ENCODE measurements at places on chromosomes 3 and 15.

DNA sequence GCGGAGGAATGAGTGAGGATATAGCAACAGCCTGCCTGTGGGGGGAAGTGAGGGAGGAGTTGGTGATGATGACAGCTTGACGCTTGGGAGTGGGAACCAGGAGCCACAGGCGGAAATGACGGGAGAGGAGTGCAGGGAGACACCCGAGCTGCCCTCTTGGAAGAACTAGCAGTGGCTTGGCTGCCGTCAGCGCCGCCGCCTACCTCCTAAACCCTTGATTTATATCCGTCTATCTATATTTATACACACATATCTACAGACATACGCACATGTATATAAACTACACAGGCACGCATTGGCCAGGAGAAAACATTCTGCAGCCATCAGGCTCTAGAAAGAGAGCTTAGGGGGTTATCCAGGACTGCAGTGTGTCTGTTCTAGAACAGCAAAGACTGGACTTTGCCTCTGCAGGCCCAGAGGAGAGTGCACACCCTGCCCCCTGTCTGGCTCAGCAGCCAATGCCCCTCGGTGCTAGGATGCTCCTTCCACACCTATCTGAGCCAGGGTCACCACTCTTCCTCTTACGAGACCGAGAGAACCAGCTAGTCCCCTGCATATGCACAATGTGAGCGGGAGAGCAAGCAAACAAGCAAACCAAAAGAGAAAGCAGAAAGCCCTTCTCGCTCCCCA, 45.3 kb upstream of the MAGEF1 start:
- no peak for DNase-seq

DNA sequence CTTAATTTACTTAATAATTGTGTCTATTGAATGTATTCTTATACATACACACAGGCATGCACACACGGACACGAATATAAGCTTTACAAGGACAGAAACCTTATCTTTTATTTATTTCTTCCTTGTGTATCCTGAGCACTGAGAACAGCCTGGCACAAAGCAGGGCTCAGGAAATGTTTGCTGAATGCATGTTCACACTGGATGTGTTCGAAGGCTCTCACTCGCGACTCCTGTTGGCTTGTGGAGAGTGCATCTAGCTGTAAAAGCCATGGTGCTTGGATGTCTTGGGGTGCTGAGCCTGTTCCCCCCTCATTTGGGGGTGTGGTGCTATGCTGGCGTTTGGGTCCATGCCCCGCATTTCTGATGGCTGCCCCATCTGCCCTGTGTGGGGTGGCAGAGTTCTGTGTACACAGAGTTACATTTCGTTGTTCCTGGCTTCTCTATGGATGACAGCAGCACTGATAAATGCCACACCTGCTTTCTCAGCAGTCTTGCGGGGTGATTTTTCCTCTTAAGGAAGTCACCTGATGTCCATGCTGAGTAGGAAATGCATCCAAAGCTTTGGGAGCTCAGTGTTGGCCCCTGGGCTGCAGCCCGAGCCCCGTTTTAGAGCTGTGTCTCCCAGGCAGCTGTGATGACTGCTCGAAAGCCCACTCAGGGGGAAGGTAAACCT, 148.5 kb downstream of the IGF1R start:
- no peak for DNase-seq

GRCh38 chr15:68432441-68433064, 590 bp upstream of the ITGA11 start:
- DNase-seq: no peak

- no peak for DNase-seq
These were observed 99.6 kb downstream of the TMCC1 start for GRCh38 chr3:129793942-129794310.

DNA sequence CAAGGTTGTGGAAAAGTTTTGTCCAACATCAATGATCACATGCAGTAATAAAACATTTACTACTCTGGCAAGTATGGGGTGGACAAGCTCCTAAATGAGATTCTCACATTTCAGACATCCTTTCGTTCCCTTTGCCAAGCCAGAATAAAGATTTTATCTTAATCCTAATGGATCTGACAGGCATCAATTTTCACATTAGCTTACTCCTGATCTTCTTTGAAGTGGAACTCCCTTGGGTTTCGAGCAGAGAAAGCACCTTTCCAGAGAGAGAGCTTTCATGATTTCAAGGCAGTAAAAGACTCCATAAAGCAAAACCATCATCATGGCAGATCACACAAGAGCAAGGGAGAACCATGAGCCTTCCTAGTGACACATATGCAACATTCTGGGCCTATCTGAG, 27.3 kb upstream of the EID1 start:
- no peak for DNase-seq

- DNase-seq: no peak
These were observed 36.3 kb downstream of the CHST14 start for GRCh38 chr15:40506964-40507571.

- no peak for DNase-seq
These were observed 555 bp downstream of the TM2D3 start for GRCh38 chr15:101651554-101652097.

DNA sequence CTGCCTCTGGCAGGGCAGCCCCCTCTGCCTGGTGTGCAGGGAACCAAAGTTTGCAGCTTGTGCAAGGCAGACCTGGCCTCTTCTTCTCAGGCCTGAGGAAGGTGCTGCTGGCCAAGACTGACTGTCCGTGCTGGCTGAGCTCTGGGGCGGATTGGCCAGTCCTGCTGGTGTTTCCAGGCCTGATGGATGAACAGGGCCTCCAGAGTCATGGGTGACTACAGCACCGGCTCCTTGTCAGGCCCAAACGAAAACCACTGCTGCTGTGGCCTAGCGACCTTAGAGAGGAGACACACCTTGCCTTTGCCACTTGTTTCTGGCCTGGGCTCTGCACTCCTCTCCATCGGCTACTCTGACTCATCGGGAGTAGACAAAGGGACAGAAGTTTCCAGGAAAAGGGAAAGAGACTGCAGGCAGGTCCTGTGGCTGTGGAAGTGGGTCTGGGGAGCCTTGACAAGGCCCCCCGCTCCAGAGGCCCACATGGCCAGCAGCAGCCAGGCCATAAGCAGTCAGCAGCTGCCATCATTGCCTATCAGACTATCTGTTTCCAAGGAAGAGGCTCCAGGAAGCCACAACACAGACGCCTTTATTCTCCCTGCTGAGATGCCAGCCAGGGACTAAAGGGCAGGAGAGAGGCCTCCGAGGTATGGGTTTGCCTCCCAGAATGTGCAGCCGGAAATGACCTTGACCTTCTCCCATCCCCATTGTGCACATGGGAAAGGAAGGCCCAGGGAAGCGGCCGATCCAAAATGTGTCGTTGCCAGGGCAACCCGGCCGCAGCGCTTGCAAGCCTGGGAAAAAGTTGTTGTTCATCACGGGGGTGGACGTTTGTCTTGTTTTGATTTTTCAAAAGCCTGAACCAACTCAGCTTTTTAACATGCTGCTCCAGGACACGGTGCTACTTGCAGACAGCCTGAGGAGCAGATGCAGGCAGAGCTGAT, 160.5 kb downstream of the CHSY1 start:
- DNase-seq: no peak

GRCh38 chr15:47397655-47398054, 319.6 kb upstream of the SEMA6D start:
- DNase-seq: no peak

DNA sequence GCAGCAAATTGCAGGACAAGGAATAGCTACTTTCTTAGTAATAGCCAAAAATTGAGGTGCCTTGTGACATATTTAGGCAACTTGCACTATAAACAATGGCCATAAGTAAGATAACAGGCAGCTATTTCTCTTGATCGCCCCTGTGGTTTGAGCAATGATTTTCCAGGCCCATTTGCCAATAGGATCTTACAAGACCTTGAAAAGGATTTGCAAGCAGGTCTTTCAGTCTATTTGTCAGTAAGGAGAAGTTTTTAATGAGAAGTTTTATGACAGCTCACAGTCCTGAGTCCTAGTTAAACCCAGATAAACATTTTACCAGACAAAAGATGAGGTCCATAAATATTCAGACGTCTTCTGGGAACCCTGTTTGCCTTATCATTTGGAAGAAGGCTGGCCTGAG, 645.5 kb downstream of the RBMS3 start:
- no peak for DNase-seq

- DNase-seq: no peak
These were observed 376.7 kb upstream of the PDZRN3 start for GRCh38 chr3:74001436-74001835.

- DNase-seq: no peak
These were observed 307.3 kb downstream of the SV2B start for GRCh38 chr15:91407269-91407889.

DNA sequence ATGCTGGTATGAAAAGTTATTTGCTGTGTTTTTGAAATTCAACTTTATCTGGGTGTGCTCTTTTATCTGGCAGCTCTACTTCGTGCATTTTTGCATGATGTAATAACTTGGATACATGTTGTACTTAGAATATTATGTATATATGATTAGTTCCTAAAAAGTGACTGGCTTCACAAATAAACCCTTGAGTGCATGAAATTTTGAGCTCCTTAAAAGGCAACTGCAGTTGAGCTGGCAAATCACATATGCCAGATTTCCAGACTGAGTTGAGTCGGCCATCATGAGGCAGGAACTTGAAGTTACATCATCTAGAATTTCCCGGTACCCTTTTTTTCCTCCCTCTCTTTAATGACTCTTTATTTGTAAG, 162.5 kb downstream of the FNDC3B start:
- no peak for DNase-seq

GRCh38 chr3:172659246-172660002, 51.4 kb downstream of the NCEH1 start:
- no peak for DNase-seq

DNA sequence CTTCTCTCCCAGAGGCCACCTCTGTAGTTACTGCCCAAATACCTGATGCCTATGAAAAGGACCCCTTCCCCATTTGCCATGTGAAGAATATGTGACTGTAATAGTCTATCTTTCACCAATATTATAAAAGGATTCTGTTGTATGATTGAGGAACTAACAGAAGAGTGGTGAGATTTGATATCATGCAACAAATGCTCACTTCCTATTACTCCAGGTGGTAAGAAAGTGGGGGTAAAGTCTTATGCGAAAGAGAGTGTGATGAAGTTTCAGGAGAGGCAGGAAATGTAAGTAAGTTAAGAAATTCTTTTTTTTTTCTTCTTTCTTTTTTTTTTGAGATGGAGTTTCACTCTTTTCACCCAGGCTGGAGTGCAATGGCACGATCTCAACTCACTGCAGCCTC, 24.4 kb upstream of the RAP2B start:
- no peak for DNase-seq

GRCh38 chr3:30639937-30640336, 33.5 kb downstream of the TGFBR2 start:
- DNase-seq: no peak

DNA sequence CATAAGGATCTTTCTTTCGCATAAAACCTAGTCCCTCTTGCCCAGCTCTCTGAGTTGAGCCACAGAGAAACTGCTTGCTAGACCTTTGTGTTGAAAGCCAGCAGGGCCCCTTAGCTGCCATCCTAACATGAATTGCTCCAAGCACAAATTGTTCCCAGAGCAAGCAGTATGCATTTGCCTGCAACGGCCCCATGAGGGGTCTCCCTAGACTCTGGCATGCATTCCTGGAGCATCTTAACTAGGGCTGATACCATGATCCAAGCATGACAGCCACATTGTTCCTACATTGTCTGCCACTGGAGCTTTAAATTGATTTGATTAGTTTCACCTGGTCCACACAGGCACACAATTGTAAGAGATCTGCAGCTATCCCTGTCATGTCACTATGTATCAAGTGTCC, 428.1 kb downstream of the TAFA4 start:
- no peak for DNase-seq

GRCh38 chr3:165805946-165806561, 31.2 kb downstream of the BCHE start:
- DNase-seq: no peak

- no peak for DNase-seq
These were observed 36.9 kb downstream of the PCOLCE2 start for GRCh38 chr3:142852009-142852408.

GRCh38 chr3:144263706-144264105, 292.1 kb downstream of the DIPK2A start:
- no peak for DNase-seq

GRCh38 chr3:193819117-193820010, 226.4 kb downstream of the OPA1 start:
- DNase-seq: no peak

- DNase-seq: no peak
These were observed 162.9 kb upstream of the TLE3 start for GRCh38 chr15:70260580-70260979.

- DNase-seq: no peak
These were observed 540 bp upstream of the RSRC1 start for GRCh38 chr3:158109295-158109803.

DNA sequence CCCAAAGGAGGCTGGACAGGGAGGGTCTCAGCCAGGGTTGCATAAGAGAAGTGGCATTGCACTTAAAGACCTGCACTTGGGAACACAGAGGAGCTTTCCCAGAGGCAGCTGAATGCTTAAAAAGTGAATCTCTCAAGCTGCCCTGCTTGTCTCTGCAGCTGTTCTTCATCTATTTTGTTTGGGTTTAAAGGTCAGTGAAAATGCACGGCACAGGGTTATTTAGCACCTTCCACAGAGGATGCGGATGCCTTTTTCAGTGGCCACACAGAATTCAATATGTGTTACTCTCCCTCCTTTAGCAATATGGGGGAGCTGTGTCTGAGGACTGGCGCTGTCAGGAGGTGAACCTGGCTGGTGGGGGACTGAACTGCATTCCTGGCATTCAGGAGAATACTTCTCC, 22.7 kb upstream of the CTNNB1 start:
- no peak for DNase-seq

- no peak for DNase-seq
These were observed 98.4 kb upstream of the PEX5L start for GRCh38 chr3:180135101-180135500.

GRCh38 chr15:89998141-89998661, 2.9 kb upstream of the ZNF710 start:
- DNase-seq: no peak

DNA sequence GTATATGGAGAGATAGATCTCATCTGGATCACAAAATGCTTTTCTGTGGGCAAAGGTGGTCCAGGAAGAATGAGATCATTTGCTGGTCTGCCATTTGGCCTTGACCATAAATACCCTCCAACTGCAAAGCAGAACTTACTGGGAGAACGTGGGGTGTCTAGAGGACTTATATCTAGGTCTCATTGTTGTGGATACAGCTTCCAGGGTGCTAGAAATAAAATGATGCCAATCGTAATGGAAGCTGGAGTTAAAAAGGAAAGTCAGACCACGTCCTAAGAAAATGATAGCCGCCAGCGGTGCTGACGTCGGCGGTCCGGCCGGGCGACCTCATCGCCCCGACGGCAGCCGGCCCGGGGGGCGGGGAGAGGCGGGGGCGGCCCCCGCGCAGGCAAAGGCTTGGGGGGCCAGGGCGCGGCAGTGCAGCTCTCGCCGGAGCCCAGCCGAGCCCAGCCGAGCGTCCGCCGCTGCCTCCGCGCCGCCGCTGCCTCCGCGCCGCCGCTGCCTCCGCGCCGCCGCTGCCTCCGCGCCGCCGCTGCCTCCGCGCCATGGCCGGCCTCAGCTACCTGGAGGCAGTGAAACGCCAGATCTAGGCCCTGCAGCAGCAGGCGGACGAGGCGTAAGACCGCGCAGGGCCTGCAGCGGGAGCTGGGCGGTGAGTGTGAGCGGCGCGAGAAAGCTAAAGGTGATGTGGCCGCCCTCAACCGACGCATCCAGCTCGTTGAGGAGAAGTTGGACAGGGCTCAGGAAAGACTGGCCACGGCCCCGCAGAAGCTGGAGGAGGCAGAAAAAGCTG, 89.5 kb downstream of the EOMES start:
- DNase-seq: no peak

GRCh38 chr3:42516443-42516842, 14.0 kb downstream of the VIPR1 start:
- DNase-seq: no peak
